Activated naive CD8-positive, alpha-beta T cell treated with anti-CD3 and anti-CD28 coated beads, Interleukin-2, amount 10 ng/mL, durations not matched to agents 7 days and 5 days (primary cell): ENCODE measurements at places on chromosomes 6 and 20. TPM values are rescaled to one million over a fixed set of nuclear protein-coding genes. Genes with fewer than 3 reads are reported as not detected.

The DEFB132 gene
- total RNA-seq: not detected

The IYD gene
- not detected for total RNA-seq

The ZNF311 gene
- 0.45 TPM for total RNA-seq

- no peaks in the 10 kb centered on the region for H3K27me3 ChIP-seq
- H3K27ac ChIP-seq: no peak overlapping the region
- no peak for DNase-seq
- no peaks in the 10 kb centered on the region for H3K4me1 ChIP-seq
- no peaks in the 10 kb centered on the region for H3K36me3 ChIP-seq
- H3K4me3 ChIP-seq: no peak overlapping the region
These were observed 42.1 kb downstream of the BMP5 start for GRCh38 chr6:55833284-55833683.

- no peaks in the 10 kb centered on the region for H3K4me1 ChIP-seq
- H3K27ac ChIP-seq: no peak overlapping the region
- DNase-seq: no peak
- no peak overlapping the region for H3K4me3 ChIP-seq
- no peaks in the 10 kb centered on the region for H3K36me3 ChIP-seq
These were observed 34.3 kb upstream of the QKI start for GRCh38 chr6:163380216-163380615.

DNA sequence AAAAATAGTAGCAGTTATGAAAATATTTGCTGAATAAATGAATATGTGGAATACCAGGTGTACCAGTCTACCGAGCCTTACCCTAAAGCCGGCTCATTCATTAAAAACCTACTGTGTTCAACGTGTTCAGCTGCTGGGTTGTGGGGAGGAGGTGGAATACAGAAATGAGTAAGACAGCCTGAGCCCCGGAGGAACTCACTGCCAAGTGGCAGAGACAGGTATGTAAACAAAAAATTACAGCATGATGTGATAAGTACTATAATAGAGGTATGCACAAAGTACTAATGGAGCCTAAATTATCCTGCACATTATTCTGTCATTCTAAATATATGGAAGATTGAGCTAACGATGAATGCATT, 6.8 kb upstream of the ADTRP start:
- DNase-seq: no peak
- no peak overlapping the region for H3K27ac ChIP-seq
- peaks cover 2% of the 10 kb centered on the region for H3K36me3 ChIP-seq

- no peak overlapping the region for H3K4me3 ChIP-seq
- H3K4me1 ChIP-seq: peaks cover 4% of the 10 kb centered on the region
These were observed 152.7 kb upstream of the ENPP5 start for GRCh38 chr6:46323312-46323965.

DNA sequence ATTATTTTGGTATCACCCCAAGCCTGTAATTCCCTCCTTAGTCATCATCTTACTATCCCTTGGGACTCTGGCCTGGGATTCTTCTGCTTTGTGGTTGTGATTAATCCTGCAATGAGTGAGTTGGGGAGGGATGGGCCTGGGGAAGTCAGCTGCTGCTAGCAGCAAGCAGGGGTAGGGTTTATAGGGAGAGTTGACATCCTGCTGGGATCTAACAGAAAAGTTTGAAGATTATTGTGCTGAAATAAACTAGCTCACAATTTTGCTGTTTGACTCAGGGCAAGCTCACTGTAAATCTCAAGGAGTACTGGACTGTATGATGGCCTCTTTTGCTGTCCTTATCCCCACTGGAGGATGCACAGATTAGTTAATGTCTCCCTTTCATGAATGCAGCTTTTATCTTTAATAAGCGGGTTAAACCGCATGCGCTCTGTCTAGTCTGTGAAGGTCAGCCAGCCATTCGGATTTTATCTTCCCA, 83.4 kb downstream of the JARID2 start:
- no peaks in the 10 kb centered on the region for H3K27me3 ChIP-seq
- peak overlapping the region; percentile 66 for H3K27ac ChIP-seq
- DNase-seq: no peak
- peaks cover 9% of the 10 kb centered on the region for H3K36me3 ChIP-seq
- H3K4me1 ChIP-seq: peaks cover 72% of the 10 kb centered on the region
- H3K4me3 ChIP-seq: peak overlapping the region; percentile 63

DNA sequence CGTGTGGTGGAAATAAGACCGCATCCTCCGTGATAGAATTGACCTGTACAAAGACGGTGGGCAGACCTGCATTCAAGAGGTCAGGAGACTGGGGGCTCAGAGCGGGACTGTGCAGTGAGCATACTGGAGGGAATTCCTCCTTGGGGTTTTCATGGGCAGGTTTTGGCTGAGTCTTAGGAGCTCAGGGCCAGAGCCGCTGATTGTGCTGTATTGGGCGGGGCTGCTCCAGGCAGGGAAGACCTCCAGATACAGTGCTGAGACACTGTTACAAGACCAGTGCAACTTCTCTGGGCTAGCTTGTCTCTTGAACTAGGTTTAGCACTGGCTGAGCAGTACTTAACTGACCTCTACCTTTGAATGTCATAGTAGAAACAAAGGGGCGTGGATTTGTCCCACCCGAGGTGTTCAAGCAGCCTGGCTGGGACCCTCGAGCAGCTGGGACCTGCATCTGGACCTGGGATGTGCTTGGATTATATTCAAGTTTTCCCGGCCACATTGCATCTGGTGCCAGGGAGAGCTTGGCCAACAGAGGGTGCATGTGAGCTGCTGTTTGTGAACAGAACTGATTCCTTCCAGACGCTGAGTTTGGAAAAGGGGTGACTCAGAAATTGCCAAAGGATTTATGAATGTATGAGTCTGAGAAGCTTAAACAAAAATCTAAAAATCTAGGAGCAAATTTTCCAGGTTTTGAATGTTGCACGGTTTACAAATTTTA, 33.4 kb upstream of the SLC22A1 start:
- peaks cover 5% of the 10 kb centered on the region for H3K4me1 ChIP-seq
- H3K36me3 ChIP-seq: peaks cover 32% of the 10 kb centered on the region
- no peak overlapping the region for H3K27ac ChIP-seq
- no peaks in the 10 kb centered on the region for H3K27me3 ChIP-seq
- no peak overlapping the region for H3K4me3 ChIP-seq
- DNase-seq: no peak

The SERINC3 gene
- 72.7 TPM for total RNA-seq

The MEA1 gene
- total RNA-seq: 61.2 TPM
